Activated CD4-positive, alpha-beta T cell treated with anti-CD3 and anti-CD28 coated beads, Interleukin-2, amount 50 U/mL, for 4 hours (primary cell): ENCODE measurements at places on chromosomes 3 and 15.

DNA sequence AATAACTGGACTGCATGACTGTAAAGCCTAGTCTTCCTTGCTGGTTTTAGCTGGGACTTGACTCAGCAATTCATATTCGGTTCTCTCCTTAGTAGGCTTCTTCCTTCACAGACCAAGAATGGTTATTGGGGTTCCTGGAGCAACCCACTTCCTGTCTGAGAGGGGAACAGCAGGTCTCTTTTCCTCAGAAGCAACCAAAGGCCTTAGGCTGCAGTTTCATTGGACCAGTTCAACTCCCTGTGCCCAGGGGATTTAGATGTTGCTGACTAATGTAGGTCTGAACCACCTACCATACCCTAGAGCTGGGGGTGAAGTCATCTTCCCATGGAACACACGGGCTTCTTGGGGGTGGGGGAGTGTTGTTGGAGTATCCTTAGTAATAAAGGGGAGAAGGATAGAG is 84.0 kb upstream of the SKOR1 start:
- no peak for DNase-seq

DNA sequence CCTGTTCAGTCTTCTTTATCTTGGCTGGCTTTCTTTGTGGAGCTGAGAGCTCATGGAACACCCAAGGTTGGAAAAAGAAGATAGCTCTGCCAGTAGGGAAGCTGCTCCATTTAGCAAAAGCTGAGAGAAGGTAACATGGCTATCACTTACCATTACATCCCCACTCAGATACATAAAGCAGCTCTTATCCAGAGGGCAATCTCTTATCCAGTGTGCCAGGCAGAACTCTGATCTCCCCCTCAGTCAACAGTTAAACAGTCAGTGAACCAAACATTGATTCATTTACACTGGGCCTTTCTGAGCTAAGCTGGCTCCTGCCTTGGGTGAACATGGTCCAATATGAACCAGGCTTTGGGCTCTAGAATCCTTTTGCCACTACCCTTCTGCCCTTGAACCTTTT is 624.2 kb downstream of the NTRK3 start:
- no peak for DNase-seq

- DNase-seq: peak; percentile 61
Measured at GRCh38 chr15:63497642-63498467, 6.5 kb upstream of the USP3 start.

GRCh38 chr3:177201700-177202397 is 4.6 kb upstream of the TBL1XR1 start:
- DNase-seq: peak; percentile 34

DNA sequence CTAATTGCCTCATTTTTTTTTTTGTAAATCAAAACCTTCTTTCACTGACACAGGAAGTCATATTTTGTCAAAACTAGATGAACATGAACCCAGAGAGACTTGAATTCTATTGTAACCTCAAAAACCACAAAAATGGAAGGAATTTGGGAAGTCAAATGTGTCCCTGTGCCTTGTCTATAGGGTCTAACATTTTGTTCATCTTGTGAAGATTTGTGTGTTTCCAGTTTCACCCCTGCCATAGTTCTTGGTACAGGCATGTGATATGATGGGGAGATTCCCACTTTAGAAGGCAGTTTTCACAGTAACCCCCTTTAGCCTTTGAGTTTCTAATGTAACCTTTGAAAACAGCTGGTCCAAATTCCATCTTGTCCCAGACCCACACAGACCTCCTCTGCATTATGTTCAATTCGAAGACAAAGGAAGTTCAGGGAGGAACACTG is 318.5 kb upstream of the ADAMTS9 start:
- no peak for DNase-seq

DNA sequence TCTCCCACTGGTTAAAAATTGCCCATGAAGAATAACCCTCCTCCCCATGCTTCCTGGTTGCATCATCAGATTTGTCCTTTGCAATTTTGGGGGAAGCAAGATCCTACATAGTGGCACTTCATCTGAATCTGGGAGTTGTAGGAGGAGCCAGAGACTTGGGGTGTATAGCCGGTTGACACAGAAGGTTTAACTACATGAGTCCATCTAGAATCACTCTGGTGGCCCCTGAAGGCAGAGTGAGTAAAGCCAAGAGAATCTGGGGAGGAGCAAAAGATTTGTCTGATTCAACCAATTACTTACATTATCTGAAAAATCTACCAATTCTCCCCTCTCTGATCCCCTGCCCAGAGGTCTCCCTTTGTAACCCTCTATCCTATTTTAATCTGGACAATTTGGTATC is 50.1 kb downstream of the SYN2 start:
- no peak for DNase-seq

- no peak for DNase-seq
Measured at GRCh38 chr3:869734-870133, 223.1 kb upstream of the CNTN6 start.

DNA sequence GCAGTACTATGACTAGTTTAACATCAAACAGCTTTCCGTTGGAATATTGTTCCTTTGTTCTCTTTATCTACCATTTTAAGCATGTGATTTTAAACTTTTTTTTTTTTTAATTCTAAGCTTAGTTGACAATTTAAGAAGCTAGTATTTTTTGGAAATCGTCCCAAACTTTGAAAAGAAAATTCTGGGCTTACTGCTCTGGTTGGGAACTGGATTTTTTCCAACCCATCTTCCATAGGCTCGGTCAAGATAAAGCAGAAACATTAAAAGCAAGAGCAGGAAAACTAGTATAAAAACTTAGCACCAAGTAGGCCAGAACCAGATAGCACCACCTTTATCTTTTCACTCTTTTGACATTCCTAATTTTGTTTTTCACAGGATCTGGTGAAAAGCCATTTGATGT is 49.9 kb downstream of the TSC22D2 start:
- no peak for DNase-seq

GRCh38 chr15:60212536-60212935 is 185.2 kb downstream of the ANXA2 start:
- no peak for DNase-seq

DNA sequence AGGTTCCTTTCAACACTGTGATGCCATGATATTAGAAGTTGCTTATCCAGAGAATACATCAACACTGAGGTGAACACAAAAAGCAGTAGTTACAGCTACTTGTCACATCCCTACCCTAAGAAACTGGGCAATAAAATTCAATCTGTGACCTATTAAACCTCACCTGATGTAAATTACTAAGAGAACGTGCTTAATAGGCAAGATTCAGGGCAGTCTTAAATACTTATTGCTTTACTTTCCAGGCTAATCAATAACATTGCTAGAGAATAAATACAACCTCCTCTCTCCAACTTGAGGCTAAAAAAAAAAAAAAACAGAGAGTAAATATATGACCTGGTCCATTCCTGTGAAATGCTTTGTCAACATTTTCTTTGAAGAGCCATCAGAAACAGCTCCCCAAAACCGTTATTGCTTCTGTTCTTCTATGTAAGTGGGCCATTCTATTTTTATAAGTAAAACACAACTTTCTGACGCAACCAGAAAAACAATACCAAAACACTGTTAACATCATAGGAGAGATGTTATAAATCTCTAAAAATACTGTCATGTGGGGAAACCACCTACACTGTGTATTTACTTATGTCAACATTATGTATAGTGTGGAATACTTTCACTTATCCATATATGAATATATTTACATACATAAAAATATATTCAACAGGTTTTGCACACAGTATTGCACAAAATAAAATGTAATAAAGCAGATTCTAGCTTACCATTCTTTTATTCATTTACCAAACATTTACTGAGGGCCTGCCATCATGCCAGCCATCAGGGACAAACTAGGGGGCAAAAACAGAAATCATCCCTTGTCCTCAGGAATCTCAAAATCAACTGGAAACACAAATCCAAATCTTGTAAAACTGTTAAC is 2.7 kb downstream of the NKIRAS1 start:
- no peak for DNase-seq

GRCh38 chr3:52006017-52006819 is 10.5 kb upstream of the RPL29 start:
- DNase-seq: no peak

- peak; percentile 16 for DNase-seq
Measured at GRCh38 chr15:34436126-34436955, 1.3 kb downstream of the GOLGA8A start.

DNA sequence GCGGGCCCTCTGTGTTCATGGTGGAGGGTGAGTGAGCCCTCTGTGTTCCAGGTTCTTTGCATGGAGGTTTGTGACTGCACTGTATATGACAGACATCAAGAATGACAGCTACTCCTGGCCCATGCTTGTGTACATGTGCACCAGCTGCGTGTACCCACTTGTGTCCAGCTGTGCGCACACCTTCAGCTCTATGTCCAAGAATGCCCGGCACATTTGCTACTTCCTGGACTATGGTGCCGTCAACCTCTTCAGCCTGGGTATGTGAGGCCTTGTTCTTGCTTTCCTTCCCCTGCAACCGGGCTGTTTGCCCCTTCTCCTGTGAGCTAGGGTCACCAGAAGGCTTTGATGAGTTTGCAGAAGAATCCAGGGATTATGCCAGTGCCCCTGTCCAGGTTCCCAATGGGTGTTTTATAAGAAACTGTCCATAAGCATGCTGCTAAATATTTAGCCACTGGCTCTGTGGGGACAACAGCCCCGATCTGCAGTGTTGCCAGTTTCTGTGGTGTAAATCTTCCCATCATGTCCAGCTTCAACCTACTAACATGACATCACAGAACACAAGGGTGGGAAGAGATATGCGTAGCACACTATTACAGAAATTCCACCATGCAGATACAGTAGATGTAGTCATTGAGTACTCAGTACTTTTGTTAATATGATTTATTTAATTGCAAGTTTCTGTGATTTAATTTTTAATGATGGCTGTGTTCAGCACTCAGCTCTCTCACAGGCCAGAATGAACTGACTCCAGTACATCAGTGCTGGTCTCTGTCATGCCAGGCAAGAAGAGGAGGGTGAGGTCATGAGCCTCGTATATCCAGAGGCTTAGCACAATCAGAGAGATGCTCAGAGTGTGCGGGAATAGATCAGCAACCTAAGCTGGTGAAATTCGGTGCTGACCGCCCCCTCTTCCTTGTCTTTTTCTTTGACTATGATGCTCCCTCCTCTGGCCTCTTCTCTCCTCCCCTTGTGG is 29.2 kb upstream of the KIF23 start:
- DNase-seq: no peak

GRCh38 chr3:138638641-138639040 is 30.1 kb downstream of the FAIM start:
- no peak for DNase-seq

- no peak for DNase-seq
Measured at GRCh38 chr3:184618811-184619210, 57.2 kb downstream of the EPHB3 start.

DNA sequence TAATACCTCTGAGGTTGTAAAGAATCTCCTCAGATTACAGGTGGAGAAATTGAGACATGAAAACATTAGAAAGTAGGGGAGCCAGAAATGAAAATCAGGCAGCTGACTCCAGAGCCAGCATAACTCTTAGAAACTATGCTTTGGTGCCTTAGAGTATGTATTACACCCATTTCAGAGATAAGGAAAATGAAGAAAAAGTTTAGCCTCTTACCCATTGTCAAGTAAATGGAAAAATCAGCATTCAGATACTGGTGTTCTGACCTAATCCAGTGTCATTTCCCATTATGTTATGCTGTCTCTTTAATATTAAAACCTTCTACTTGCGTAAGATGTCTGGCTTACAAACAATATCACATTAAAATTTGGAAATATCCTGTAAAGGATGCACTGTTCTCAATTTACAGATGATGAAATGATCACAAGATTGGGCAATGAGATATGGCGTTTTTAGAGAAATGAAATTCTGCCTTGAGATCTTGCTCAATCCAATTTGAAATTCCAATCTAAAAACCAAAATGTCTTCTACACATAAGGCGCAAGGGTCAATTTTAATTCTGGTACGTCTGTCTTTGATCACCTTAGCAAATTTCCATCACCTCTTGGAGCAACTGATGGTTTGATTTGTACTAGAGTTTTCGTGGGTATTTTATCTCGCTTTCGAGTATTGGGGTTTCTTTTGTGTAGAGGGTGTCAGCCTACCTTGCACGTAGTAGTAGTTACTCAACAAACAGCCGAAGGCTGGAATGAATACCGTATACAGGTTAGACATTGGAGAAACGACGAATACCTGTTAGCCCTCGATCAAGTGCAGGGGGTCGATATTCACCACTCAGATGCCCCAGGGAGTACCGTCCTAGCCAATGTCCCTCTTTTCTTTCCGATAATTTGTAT is 902 bp upstream of the ZCWPW2 start:
- DNase-seq: no peak

DNA sequence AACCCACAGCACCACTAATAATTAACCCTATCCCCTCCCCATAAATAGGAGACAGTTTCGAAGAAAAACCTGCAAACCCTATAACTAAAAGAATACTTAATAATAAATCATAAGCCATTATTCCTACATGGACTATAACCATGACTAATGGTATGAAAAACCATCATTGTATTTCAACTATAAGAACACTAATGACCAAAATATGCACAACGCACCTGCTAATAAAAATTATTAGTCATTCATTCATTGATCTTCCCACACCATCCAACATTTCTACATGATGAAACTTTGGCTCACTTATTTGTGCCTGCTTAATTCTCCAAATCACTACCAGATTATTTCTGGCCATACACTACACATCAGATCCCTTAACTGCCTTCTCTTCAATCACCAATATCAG is 16.6 kb downstream of the AQP9 start:
- no peak for DNase-seq

- no peak for DNase-seq
Measured at GRCh38 chr15:101427606-101428487, 61.7 kb downstream of the PCSK6 start.

DNA sequence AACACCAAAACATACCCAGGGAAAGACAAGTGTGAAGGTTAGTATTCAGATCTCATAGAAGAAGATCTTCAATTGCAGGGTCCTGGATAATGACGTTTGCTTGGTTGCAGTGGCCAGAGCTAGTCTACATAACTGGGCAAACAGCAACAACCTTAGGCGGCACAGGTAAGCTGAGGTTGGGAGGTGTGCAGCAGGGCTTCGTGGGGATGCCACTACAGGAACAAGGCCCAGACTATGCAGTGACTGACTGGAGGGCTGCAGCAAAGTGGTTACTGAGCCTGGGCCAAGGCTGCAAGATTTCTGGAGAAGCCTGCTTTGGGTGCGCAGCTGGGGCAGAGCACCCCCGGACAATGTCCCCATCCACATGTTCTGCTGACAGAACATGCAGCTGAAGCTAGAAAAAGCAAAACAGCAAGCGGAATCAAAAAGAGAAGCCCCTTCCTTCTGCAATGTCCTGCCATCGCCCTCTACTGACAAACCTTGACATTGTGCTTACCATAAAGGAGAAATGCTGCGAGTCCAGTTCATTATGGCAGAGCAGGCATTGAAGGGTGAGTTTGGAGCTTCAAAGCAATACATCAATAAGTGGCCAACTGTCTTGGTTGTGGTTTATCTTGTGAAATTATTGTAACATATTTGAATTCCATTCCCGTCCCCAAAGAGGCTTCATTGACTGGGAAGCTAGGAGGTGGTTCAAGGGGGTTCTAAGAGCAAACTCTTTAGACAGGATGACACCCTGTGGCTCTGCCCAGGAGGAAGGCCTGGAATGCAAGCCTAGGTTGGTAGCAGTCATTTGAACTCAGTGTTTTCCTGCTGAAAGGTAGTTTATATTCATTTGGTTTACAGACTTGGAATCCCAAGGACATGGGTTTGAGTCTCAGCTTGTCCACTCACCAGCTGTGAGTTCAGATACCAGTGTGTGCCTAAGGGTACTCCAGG is 217.0 kb downstream of the PDCD6IP start:
- no peak for DNase-seq

- DNase-seq: peak; percentile 23
Measured at GRCh38 chr3:9397906-9398699, 688 bp downstream of the SETD5 start.

- no peak for DNase-seq
Measured at GRCh38 chr15:90610190-90610589, 80.5 kb downstream of the CRTC3 start.
